HS-27A (cell line): ENCODE measurements at places on chromosomes 2 and 18.

GRCh38 chr2:194557993-194558392 is 1099.0 kb upstream of the SLC39A10 start:
- no peak for DNase-seq

GRCh38 chr2:83640506-83640905 is 818.6 kb downstream of the SUCLG1 start:
- no peak for DNase-seq

GRCh38 chr18:78768656-78769501 is 210.7 kb upstream of the SALL3 start:
- DNase-seq: no peak

GRCh38 chr2:172588931-172589330 is 33.0 kb downstream of the PDK1 start:
- DNase-seq: no peak

- no peak for DNase-seq
Measured at GRCh38 chr2:197786010-197786877, 1.1 kb upstream of the BOLL start.
